GM23338 (cell line): ENCODE measurements at places on chromosomes 12 and 14. TPM values are rescaled to one million over a fixed set of nuclear protein-coding genes. Genes with fewer than 3 reads are reported as not detected.

Gene POMT2
- 29.9 and 35.4 TPM in 2 replicates for total RNA-seq

Gene EAPP
- total RNA-seq = 25.0 and 31.6 TPM in 2 replicates

- DNase-seq = no peak
These were observed 36.3 kb upstream of the PLXNC1 start for GRCh38 chr12:94112121-94112520.

GRCh38 chr12:13539051-13539450 lies 342.5 kb downstream of the EMP1 start:
- no peak for DNase-seq

DNA sequence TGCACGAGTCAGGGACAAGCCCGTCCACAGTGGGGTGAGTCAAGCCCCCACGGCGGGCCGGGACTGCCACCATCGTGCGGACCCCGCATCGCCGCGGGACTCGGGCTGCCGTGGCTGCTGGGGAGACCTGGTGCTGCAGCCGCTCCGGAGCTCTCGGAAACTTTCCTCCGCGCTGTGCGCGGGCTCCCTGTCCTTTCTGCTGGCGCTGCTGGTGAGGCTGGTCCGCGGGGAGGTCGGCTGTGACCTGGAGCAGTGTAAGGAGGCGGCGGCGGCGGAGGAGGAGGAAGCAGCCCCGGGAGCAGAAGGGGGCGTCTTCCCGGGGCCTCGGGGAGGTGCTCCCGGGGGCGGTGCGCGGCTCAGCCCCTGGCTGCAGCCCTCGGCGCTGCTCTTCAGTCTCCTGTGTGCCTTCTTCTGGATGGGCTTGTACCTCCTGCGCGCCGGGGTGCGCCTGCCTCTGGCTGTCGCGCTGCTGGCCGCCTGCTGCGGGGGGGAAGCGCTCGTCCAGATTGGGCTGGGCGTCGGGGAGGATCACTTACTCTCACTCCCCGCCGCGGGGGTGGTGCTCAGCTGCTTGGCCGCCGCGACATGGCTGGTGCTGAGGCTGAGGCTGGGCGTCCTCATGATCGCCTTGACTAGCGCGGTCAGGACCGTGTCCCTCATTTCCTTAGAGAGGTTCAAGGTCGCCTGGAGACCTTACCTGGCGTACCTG lies 1.1 kb downstream of the PDE3A start:
- peak; percentile 79 for DNase-seq

DNA sequence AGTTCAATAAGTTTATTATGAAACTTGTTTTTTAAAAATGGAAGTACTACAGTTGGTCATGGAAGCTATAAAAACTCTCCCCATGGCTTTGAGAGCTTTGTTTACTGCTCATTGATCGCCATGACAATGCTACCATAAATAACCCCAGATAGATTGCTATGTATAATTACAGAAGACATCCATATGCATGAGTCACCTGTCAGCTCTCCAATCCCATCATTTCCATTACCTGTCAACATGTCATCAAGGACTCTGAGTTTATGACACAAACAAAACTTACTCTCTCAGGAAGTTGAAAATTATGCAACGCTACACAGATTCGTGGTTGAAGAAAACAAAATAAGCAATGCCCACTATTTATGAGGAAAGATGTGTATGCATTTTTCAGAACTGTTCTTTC lies 144.4 kb downstream of the SEC23A start:
- DNase-seq = no peak

Gene RFX4
- total RNA-seq = 2.1 TPM in 1 of 2 replicates, not detected in the other

DNA sequence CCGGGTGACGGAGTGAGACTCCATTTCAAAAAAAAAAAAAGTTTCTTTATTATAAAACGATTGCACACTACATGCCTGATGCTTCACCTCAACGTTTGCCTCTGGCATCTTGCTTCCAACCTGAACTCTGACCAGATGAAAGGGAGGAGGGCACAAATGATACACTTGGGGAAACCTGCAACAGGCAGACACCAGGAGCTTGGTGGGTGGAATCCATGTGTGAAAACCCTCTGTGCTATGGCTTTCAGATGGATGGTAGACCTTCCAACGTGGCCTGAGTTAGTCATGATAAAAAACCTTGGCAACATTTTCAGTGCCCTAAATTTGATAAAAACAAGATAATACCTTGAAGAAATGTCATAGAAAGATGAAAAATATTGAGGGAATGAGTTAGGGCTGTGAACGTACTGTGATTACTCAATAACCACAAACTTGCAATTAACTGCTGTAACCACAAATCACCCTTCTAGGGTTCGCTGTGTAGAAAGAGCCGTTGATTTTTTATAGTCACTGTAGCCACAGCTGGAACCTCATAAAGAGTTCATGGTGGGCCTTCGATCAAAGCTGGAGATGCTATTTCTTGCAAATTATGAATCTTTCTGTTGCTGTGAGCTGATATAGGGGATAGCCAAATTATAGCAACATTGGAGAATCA lies 26.1 kb upstream of the GZMB start:
- DNase-seq = no peak

Gene A2M
- not detected in 2 replicates for total RNA-seq

DNA sequence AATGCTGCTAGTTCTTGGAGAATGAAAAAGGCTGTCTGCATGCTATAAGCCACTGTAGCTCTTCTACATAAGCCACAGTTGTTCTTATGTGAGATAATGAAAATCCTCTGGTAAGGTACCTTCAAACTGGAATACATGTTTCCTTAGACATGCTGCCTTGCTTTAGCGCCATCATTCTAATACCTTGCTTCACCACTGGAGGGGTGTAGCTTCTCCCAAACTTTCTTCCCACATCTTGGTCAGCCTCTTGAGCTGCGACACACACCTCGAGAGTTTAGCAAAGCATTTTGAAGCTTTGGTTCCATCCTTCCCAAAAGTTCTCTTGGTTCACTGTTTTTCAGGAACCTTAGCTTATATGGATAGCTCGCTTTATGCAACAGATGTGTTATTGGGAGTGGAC lies 69.5 kb downstream of the NKX2-1 start:
- peak; percentile 67 for DNase-seq

- no peak for DNase-seq
These were observed 251.2 kb downstream of the C12orf42 start for GRCh38 chr12:103244596-103244995.

Gene C12orf50
- 0.03 TPM in 1 of 2 replicates, not detected in the other for total RNA-seq

DNA sequence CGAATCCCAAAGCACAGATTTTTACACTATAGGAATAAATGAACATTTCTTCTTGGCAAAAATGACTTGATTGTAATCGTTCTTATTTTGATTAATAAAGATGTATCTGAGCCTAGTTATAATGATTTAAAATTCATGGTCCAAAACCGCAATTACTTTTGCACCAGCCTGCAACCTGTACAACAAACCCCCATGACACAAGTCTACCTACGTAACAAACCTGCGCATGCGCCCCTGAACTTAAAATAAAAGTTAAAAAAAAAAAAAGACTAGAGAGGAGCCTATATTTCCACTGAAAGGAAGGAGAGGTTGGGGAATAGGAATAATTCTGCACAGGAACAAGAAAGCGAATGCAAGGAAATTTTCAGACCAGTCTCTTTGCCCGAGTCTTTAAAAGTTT lies 145.2 kb downstream of the SCARB1 start:
- DNase-seq = no peak

DNA sequence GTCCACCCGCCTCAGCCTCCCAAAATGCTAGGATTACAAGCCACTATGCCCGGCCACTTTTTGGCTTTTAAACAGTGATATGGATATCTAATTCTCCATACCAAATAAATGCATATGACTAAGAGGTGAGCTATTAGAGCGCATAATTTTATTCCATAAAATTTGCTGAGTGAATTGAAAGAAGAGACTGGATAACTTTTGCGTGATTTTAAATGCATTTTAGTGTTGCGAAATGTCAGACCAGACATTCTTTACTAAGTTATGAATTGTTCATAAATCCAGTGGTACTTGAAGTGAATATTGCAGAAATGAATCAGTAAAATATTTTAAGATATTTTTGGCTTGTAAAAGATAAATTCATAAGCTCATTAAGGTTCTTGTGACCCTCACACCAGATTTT lies 50.9 kb upstream of the DIP2B start:
- no peak for DNase-seq

DNA sequence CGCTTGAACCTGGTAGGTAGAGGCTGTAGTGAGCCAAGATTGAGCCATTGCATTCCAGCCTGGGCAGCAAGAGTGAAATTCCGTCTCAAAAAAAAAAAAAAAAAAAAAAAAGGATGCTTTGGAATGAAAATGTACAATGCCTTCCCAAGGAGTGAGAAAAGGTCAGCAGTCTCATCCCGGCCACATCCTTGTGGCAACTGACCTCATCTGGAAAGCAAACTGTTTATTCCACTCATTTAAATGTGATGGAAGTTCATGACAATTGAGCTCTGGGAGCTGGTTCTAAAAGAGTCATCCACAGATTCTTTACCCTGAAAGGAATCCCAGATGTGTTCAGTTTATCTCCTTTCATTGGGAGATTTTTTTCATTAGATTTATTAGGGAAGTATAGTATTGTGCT lies 19.4 kb upstream of the LIMA1 start:
- no peak for DNase-seq

Gene SMIM41
- total RNA-seq = 0.12 and 0.66 TPM in 2 replicates

- DNase-seq = peak; percentile 32
These were observed 921 bp downstream of the RAD51B start for GRCh38 chr14:67820428-67820971.

DNA sequence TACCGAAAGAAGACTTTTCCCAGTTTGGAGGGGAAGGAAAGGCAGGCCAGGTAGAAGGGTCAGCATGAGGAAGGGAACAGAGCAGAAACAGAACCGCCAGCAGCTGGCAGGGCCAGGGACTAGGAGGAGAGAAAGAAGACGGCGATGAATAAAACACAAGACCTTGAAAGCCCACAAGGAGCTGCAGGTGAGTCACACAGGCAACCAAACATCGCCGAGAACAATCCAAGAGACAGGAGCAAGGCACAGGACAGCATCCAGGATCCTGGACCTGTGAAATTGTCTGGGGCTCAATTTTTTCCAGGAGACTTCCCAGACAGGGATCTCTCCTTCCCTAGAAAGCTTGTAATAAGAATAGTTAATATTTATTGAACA lies 47.3 kb downstream of the NUAK1 start:
- no peak for DNase-seq

DNA sequence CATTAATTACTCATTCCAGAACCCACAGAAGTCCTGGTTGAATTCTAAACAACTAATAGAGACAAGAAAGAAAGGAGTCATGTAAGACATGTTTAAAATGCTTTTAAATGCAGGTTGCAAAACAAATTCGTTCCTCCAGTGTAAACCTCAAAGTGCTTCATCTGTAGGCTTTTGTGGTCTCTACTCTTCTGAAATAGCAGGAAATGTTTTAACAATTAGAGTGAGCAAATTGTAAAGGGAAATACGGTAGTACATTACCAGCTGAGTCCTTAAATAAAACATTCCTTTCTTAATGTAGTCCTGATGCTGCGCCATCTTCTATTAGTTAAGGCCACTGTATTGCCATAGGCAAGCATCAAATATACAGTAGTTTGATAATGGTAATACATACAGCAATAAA lies 1934.2 kb upstream of the SEL1L start:
- no peak for DNase-seq

Gene P2RX7
- 0.24 and 0.74 TPM in 2 replicates for total RNA-seq

DNA sequence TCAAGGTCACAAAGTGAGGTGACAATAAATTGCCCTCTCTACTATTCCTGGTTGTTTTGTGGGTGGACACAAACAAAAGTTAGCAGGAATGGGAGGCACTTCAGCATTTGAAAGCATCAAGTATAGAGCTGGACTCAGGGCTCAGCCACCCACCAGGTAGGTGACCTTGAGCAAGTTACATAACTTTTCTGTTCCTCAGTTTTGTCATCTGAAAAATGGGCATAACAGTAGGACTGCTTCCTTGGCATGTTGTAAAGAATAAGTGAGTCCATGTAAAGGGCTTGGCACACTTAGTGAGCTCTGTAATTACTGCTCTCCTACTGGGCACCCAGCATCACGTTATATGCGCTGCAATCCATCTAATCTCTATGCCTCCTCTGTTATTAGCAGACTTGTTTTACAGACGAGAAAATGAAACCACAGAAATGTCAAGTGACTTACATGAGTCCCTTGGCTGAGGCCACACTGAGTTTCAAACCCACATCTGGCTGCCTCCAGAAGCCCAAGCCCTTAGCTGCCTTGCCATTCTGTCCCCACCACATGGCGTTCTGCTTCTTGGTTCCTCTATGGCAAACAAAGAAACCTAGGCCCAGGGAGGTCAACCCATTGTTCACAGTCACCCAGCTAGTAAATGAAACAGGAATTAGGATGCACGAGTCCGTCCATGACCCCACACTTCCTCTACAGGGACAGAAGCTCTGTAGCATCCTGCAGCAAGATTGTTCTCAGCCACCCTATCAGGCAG lies 63.2 kb upstream of the SLC24A4 start:
- DNase-seq = no peak
